ENCODE measurements at places on chromosomes 7 and 10. TPM values are rescaled to one million over a fixed set of nuclear protein-coding genes. Genes with fewer than 3 reads are reported as not detected.

DNA sequence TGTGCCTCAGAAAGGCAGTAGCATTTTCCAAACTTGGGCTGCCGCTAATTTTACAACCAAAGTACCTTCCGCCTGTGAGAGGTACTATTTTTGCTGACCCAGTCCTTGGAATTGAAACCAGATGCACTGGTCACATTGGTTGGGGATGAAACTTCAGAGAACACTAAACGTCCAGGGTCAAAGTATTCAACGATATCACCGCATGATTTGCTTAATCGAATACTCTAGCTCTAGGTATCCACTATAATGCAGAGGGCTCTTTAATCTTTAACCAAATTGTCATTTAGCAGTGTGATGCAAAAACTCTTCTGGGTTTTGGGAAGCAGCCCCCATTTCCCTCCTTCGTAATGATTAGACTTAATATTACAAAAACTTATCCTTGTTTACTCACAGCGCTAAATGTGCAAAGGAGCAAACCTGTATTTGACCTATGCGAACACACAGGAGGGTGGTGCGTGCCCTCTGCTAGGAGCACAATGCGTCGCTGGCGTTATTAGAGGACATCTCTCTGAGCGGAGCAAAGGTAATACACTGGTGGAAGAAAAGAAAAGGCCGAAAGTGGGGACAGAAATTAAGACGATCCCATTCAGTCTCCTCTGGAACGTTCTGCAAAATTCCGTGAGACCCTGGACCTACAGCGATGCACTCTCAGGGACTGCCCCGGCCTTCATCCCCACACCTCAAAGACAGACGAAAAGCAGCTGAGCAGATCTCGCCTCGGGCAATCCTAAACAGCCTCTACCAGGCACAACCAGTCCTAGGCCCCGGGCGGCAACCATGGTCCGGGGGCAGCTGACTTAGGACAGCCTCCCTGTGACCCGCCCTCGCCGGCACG is 916 bp upstream of the EEPD1 start:
- no peak for DNase-seq

CCL24 gene
- not detected for total RNA-seq

GRCh38 chr7:153507885-153508284 is 544.3 kb upstream of the DPP6 start:
- no peak for DNase-seq

DNA sequence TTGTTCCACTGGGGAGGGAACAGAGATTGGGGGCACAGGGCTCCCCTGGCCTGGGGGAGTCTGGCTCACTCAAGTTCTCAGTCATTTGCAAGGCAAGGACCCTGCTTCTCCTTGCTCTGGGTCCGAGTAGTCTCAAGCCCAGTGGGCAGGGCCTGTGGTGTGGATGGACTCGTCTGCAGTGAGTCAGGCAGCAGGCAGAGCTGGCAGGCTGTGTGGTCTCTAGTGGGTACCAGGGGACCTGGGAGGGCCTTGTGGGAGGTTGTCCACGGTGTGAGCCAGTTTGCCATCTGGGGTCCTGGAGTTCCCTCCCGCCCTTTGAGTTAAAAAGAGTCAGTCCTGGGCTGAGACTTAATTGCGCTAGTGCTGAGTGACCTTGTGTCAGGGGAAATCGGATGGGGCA is 8.8 kb upstream of the SH2D4B start:
- DNase-seq: no peak

CTNNA3 gene
- total RNA-seq: 1.3 TPM

GRCh38 chr7:129713544-129713943 is 102.0 kb downstream of the NRF1 start:
- no peak for DNase-seq

DNA sequence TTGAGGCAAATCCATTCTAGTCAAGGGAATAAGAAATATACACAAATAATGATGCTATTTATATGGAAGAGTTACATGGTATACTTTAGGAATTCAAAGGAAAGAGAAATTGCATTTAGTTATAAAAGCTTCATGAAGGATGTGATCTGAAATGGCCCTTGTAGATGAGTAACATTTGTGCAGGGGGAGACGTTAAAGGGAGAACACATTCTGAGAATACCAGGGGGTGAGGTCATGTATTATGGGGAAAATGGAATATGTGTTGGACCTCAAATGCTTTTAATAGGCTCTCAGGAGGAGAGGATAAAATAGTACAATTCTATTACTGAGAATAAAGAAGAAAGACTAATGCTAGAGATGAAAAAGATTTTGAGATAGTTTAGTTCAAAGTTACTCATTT is 122.5 kb upstream of the NOBOX start:
- no peak for DNase-seq

- no peak for DNase-seq
These were observed 9.8 kb downstream of the USP6NL start for GRCh38 chr10:11601670-11602069.

DNA sequence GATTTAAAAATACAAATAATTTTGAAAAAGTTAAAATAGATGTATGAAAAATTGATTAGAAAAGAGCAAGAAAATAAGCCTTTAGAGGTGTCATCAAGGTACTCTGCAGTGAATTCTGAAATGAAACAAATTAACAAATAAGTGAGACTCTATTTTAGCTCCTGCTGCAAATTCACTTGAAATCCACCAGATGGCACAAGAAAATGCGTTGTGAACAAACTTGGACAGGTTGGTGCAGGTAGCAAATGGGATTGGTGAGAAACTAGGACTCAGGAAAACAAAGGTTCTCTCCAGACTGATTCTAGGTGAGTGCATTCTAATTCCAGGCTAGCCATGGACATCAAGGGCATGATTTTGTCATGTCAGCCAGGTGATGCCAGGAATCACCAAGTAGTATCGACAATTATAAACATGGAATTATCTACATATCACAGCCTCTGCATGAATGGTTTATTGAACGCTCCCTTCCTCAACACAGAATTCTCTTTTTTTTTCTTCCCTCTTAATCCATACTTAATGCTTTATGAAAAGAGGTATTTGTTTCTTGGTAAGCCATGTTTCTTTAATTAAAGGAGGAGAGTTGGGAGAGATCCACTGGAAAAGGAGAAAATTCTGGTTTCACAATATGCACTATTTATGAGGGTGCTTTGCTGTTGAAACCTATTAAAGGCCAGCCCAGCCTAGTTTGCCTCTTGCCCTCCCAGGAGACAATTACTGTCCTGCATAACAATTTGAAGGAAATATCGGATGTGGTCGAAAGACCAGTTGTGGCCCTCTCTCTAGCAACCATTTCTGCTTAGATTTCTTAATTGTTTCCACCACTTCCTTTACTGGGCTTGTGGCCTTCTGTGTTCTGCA is 118.1 kb downstream of the ZNF365 start:
- DNase-seq: no peak

ASAH2 gene
- 1.6 TPM for total RNA-seq

PON3 gene
- total RNA-seq: 1.3 TPM

- DNase-seq: no peak
These were observed 9.7 kb upstream of the OR13A1 start for GRCh38 chr10:45325116-45325515.

GRCh38 chr10:100970914-100971811 is 1.9 kb downstream of the SEMA4G start:
- no peak for DNase-seq

MOGAT3 gene
- not detected for total RNA-seq

- DNase-seq: no peak
These were observed 210.6 kb downstream of the TPST1 start for GRCh38 chr7:66415659-66416265.

TFPI2 gene
- total RNA-seq: 106 TPM

- DNase-seq: no peak
These were observed 27.4 kb upstream of the UBE3C start for GRCh38 chr7:157111311-157111710.

DNA sequence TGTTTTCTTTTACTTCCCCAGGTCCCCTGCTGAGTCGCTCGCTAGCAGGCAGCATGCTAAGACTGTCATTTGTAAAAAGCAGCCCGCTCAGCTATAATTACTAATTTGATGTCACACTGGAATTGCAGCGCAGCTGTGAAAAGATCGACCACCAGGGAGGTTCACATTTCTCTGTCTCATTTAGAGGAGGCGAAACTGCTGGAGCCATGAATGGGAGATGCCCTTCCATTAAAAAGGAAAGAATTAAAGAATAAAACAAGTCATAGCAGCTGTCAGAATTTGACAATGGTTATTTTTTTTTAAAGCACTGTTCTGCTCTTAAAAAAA is 153.5 kb downstream of the PIP4K2A start:
- DNase-seq: no peak

PIP4K2A gene
- 16.2 TPM for total RNA-seq

- no peak for DNase-seq
These were observed 155.3 kb upstream of the AKR1E2 start for GRCh38 chr10:4670737-4671136.

GRCh38 chr7:5333121-5334045 is 50.6 kb downstream of the SLC29A4 start:
- DNase-seq: no peak

GRCh38 chr7:2325162-2325561 is 10.9 kb upstream of the SNX8 start:
- DNase-seq: no peak

- DNase-seq: no peak
These were observed 6.5 kb downstream of the ARHGAP22 start for GRCh38 chr10:48598243-48598935.

DNA sequence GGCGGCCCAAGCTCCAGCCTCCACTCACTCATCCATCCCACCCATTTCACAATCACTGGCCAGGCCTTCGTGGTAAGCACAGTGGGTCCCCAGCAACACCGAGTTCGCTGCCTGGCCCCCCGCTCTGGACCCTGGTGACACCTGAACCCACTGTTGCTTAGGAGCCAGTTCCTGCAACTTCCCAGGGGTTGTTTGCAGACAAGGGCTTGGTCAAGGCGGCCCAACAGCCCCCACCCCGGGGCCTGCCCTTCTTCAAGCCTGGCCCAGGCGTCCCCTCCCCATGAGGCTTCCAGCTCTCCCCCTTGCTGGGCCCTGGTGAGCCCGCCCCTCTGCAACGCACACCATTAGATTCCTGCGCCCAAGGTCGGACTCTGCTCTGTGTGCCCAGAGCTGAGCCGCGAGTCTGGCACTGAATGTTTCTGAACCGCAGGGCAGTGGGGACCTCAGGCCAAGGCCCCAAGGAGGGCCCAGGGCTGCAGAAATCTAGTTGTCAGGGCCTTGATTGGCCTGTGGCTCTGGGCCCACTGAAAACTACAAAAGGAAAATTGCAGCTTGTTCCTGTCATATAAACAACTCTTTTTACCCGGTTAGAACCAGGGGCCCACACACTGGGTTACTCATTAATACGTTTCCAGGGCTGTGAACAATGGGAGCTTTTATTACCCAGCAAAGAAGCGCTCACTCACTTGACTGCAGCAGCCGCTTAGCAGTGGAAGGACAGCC is 2.1 kb upstream of the COX19 start:
- DNase-seq: no peak

CRTAC1 gene
- total RNA-seq: 1.1 TPM

DNA sequence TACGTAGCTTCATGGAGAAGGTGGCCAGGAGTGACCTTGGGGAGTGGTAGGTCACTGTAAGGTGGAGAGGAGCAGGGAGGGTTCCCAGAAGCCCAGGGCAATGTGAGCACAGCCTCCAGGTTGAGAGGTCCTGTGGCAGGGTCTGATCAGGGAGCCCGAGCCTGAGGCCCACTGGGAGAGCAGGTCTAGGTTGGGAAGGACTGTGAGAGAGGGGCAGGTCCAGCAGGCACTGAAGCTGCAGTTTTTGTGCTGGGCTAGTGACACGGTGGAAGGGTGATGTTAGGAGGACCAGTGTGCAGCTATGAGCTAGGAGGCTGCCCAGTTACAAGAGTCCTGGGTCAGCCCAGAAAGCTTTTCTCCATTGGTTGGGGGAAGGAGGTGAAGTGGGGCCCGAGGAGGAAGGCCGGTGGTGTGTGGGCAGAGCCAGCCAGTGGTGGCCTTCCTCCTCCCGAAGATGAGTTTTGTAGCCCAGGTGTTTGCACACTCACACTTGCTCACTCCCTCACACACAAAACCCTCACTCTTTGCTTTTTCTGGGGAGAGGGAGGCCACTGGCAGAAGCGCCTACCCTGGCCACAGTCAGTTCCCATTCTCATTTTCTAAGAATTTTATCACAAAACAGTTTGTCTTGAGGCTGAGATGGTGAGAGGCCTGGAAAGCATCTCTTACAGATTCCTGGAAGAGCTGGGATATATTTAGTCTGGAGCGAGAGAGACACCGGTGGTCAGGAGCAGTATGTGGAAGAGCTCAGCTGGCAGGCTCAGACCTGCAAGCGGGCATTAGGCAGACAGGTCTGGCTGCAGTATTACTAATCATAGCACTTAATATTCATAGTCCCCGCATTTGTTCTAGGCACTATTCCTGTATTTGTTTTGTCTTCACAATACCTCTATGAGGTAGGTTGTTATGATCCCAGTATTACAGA is 57.1 kb downstream of the ZNF467 start:
- peak; percentile 13 for DNase-seq

ACTL6B gene
- total RNA-seq: not detected

NUP42 gene
- total RNA-seq: 37.3 TPM

DNA sequence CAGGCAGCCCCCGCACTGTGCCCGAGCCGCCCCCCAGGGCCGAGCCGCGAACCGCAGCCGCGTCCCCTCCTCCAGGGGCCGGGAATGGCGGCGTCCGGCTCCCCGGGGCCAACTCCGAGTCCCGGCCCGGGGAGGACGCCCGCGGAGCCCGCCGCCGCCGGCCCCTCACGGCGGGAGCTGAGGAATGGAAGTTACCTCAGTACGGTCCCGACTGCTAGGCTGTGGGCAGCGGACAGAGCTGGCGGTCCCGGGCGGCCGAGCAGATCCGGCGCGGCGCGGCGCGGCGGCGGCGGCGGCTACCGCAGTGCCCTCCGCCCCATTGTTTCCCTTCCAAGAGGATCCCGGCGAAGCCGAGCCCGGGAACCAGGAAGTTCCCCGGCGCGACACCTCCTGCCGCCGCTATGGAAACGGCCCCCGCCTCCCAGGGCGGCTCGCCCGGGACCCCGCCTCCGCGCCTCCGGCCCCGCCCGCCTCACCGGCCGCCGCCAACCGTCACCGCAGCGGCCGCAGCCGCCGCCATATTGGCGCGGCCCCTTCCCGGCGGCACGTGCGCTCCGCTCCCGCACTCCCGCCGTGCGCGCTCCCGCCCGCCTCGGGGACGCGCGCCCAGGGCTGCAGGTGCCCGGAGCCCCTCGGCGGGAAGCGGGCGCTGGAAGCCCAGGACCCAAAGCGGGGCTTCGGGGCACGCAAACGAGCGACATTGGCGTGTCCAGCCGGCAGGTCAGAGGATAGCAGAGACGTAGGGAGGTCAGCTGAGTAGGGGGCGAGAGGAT is at the start of gene USP6NL:
USP6NL (minus strand) TSS at position 403 of the 773 bp plus-strand sequence. CDS start 14,016 bp downstream, outside the sequence.
- DNase-seq: peak; percentile 45

- no peak for DNase-seq
These were observed 36.4 kb downstream of the JAKMIP3 start for GRCh38 chr10:132102071-132102716.

GRCh38 chr10:62341419-62341818 is 32.8 kb upstream of the ZNF365 start:
- DNase-seq: no peak

DNA sequence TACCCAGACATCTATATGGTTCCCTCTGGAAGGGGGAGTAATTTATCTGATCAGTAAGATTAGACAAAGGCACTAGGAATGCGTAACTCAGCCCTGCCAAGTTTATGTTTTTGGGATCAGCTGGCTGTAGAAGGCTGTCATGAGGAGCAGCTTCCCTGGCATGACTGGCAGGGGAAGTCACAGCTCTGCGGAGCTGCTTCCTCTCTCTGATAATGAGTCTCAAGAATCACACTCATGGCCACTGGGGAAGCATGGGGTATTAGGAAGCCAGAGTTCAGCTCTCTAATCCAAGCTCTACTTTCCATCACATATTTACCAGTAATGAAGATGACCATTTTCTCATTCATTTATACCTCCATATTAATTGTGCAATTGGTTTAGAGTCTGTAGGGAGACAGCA is 758.9 kb downstream of the GRM8 start:
- DNase-seq: no peak

TMEM213 gene
- total RNA-seq: not detected

All from omental fat pad (tissue), 4 donors.